ENCODE measurements at places on chromosomes 11 and 22.

GRCh38 chr11:128409476-128409875, 177.9 kb downstream of the ETS1 start:
- no peak overlapping the region for H3K4me3 ChIP-seq
- no peak for DNase-seq
- H3K36me3 ChIP-seq: no peaks in the 10 kb centered on the region

DNA sequence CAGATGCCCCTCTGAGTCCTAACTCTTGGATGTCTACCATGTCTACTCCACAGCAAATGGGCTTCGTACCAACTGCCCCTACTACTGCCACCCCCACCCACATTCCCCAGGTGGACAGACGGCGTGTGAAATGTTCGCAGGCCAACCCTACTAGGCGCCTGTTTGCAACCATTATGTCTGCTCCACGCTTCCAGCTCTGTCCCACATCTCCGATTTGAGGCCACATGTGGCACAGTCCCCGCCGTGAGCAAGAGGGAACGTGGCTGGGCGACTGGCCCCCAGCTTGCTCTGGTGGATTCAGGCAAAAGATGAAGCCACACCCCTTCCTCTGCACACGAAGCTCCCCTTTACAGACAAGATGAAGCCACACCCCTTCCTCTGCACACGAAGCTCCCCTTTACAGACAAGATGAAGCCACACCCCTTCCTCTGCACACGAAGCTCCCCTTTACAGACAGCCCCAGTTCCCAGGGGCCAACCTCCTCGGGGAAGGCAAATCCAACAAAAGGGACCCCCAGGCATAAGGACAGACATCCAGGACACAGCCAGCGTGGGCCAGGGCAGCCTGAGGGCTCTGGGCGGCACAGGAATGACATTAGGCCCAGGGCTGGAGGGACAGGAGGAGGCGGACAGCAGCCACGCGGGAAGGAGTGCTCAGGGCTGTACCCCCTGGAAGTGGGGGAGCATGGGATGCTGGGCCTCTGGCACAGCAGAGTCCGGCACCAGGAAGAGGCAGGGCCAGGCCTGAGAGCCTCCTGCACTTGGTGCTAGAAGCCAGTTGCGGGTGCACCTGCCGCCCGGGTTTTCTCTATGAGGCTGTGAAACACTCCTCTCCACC, 106.2 kb downstream of the SHANK2 start:
- H3K27ac ChIP-seq: no peak overlapping the region
- no peaks in the 10 kb centered on the region for H3K4me1 ChIP-seq
- H3K27me3 ChIP-seq: no peaks in the 10 kb centered on the region
- no peak for DNase-seq
- H3K36me3 ChIP-seq: no peaks in the 10 kb centered on the region
- no peak overlapping the region for H3K4me3 ChIP-seq

- H3K27me3 ChIP-seq: no peaks in the 10 kb centered on the region
- H3K36me3 ChIP-seq: no peaks in the 10 kb centered on the region
Observed at GRCh38 chr11:82398300-82398815, 335.3 kb downstream of the FAM181B start.

GRCh38 chr22:17264321-17265052, 45.3 kb upstream of the ADA2 start:
- H3K4me3 ChIP-seq: peak overlapping the region; percentile 8
- no peaks in the 10 kb centered on the region for H3K36me3 ChIP-seq
- no peak for DNase-seq
- no peaks in the 10 kb centered on the region for H3K27me3 ChIP-seq
- peak overlapping the region; percentile 58 for H3K27ac ChIP-seq

- no peak overlapping the region for H3K27ac ChIP-seq
- H3K27me3 ChIP-seq: no peaks in the 10 kb centered on the region
- no peaks in the 10 kb centered on the region for H3K4me1 ChIP-seq
- H3K4me3 ChIP-seq: no peak overlapping the region
- DNase-seq: no peak
- H3K36me3 ChIP-seq: no peaks in the 10 kb centered on the region
Observed at GRCh38 chr11:15944460-15944859, 411.9 kb downstream of the SOX6 start.

GRCh38 chr11:84909740-84910139, 717.4 kb downstream of the DLG2 start:
- H3K36me3 ChIP-seq: no peaks in the 10 kb centered on the region
- no peak for DNase-seq
- H3K27me3 ChIP-seq: no peaks in the 10 kb centered on the region
- H3K27ac ChIP-seq: no peak overlapping the region
- no peaks in the 10 kb centered on the region for H3K4me1 ChIP-seq

DNA sequence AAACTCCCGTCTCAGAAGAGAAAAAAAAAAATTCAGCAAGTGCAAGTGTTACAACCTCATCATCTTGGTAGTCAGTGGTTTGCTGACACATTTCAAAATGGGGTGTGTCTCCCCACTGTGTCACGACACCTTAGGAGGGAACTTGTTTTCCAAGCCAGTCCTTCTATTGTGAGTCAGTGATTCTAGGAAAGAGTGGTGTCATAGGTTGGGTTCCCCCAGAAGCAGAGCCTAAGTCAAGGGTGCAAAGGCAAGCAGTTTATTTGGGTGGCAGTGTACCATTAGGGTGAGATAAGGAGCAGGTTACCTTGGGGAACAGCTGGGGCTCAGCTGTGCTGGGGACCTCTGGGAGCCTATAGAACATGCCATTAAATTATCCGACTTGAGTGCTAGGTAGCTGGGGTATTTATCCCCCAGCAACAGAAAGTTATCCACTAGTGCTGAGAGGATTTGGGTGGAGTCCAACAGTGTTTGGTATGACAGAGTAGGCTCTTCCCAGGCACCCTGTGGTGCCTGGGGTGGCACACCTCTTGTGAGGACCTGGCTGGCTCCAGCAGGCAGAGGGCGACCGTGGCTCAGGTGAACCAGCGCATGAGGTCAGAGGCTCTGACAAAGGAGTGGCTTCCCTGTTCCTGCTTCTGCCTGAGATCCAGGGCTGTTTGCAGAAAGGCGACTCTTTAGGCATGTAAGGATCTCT, 41.7 kb downstream of the KIAA1671 start:
- H3K36me3 ChIP-seq: no peaks in the 10 kb centered on the region
- DNase-seq: no peak
- H3K4me3 ChIP-seq: no peak overlapping the region
- no peak overlapping the region for H3K27ac ChIP-seq
- peaks cover 34% of the 10 kb centered on the region for H3K4me1 ChIP-seq
- H3K27me3 ChIP-seq: no peaks in the 10 kb centered on the region

GRCh38 chr11:13692172-13692571, 23.7 kb downstream of the FAR1 start:
- DNase-seq: no peak
- H3K27me3 ChIP-seq: no peaks in the 10 kb centered on the region
- no peaks in the 10 kb centered on the region for H3K4me1 ChIP-seq
- no peak overlapping the region for H3K4me3 ChIP-seq
- no peak overlapping the region for H3K27ac ChIP-seq

DNA sequence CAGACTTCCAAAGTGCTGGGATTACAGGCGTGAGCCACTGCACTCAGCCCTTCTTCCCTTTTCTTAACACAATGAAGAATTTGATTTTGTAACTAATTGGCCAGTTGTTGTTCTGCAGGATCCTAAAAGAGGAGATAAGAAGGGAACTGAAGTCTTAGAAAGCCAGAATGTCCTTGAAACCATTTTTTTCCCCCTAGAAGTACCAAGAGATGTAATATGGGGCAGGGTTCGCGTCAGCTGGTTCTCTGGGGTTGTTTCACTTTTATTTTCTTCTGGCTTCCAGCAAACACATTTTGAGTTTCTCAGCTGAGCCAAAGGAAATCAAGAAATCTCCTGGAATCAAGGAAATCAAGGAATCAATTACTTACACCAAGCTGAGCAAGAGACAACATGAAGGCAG, 7.6 kb upstream of the NUCB2 start:
- no peak for DNase-seq
- peak overlapping the region; percentile 4 for H3K4me3 ChIP-seq
- no peaks in the 10 kb centered on the region for H3K36me3 ChIP-seq
- H3K4me1 ChIP-seq: no peaks in the 10 kb centered on the region
- no peak overlapping the region for H3K27ac ChIP-seq
- H3K27me3 ChIP-seq: no peaks in the 10 kb centered on the region

GRCh38 chr11:109036011-109036410, 371.1 kb downstream of the DDX10 start:
- H3K4me1 ChIP-seq: no peaks in the 10 kb centered on the region
- no peaks in the 10 kb centered on the region for H3K27me3 ChIP-seq
- no peak for DNase-seq
- no peak overlapping the region for H3K27ac ChIP-seq

DNA sequence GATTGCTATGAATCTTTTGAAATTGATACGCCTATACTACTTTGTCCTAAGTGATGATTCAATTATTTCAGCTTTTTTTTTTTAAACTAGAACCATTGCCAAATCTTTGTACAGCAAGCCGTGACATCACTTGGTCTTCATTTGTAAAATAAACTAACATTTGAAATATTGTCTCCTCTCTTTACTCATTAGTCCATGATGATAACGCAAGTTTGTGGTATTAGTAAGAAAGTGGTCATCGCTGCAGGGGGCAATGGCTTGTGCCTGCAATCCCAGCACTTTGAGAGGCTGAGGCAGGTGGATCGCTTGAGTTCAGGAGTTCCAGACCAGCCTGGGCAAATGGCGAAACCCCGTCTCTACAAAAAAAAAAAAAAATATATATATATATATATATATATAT, 12.9 kb upstream of the ARHGAP42 start:
- no peaks in the 10 kb centered on the region for H3K36me3 ChIP-seq
- no peak overlapping the region for H3K4me3 ChIP-seq
- DNase-seq: no peak
- H3K27me3 ChIP-seq: no peaks in the 10 kb centered on the region
- no peaks in the 10 kb centered on the region for H3K4me1 ChIP-seq
- no peak overlapping the region for H3K27ac ChIP-seq

DNA sequence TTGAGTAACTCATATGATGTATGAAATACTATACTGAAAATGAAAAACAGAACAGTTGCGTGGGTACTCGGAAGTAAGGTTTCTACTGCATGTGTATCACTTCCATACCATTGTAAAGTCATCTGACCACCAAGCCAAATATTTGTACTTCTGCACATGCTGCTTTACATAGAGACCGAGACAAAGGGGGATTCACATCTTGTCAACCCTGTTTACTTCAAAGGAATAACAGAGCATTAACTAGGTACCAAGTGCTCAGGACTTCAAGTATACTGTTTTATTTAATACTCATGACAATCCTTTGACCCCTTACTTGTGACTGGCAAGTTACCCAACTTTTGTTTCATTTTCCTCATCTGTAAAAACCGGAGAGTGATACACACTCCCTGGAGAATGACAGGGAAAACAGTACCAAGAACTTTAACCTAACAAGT, 9.9 kb downstream of the MAPK1 start:
- no peak overlapping the region for H3K4me3 ChIP-seq
- no peaks in the 10 kb centered on the region for H3K27me3 ChIP-seq
- no peak overlapping the region for H3K27ac ChIP-seq
- H3K36me3 ChIP-seq: no peaks in the 10 kb centered on the region
- no peak for DNase-seq

DNA sequence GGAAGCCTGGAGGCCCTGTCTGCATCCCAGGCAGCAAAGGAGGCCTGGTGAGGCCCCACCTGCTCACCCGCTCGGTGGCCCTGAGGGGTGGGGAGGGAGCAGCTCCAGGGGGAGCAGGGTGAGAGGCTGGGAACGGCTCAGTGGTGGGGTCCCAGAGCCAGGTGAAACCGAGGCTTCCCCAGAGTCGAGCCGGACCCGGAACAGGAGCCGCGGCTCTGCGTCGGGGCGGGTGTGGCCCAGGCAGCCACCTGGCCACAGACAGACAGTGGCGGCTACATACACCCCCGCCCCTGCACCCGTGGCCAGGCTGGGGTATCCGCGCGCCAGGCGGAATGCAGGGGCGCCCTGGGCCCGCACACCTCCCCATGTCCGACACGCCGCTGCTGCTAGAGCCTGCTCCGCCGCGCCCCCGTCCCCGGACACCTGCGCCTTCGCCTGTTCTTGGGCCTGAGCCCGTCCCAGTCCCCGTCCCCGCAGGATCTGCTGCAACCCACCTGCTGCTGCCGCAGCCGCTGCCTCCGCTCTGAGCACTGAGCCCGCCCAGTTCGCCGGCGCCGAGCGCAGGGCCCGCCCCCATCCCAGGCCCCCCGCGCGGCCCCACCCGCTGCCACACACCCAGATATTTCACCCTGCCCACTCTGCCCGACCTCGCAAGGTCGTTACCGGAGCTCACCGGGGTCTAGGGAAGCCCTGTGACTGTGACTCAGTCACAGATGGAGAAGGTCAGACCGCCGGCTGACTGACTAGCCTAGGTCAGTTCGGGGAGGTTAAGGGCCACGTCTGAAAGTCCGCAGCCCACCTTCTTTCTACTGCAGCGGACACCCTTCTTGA, at the start of gene SLC7A4:
Gene SLC7A4 (minus strand): TSS at position 525 of the 831 bp plus-strand sequence. CDS start 749 bp downstream, outside the sequence.
- no peaks in the 10 kb centered on the region for H3K36me3 ChIP-seq
- H3K27ac ChIP-seq: no peak within 1 kb of the TSS
- H3K4me1 ChIP-seq: peaks cover 13% of the 10 kb centered on the region

DNA sequence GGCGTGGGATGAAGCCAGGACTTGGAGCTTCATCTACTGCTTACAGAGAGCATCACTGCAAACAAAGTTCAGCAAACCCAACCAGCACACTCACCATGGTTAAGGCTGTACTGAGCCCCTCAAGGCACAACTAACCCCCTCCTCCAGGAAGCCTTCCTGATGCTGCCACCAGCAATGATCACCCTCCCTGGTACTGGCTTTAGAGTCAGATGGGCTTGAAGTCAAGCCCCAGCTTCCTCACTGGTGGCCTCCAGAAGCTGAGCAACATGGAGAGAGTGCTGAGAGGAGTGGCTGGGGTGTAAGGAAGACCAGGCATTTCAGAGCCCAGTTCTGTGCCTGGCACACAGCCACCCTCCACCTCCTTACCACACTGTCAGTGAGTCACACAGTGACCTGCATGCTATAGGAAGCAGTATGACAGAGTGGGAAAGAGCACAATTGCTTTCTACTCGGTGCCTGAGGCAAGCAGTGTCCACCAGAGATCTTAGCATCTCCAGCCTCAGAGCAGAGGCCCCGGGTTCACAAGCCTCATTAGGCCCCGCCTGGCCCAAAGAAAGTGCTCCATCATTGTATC, 24.7 kb upstream of the BAIAP2L2 start:
- DNase-seq: no peak
- no peak overlapping the region for H3K4me3 ChIP-seq
- no peaks in the 10 kb centered on the region for H3K4me1 ChIP-seq

GRCh38 chr22:46460857-46461256, 76.6 kb downstream of the CELSR1 start:
- H3K36me3 ChIP-seq: no peaks in the 10 kb centered on the region
- H3K27me3 ChIP-seq: no peaks in the 10 kb centered on the region
- DNase-seq: no peak
- no peak overlapping the region for H3K27ac ChIP-seq
- H3K4me1 ChIP-seq: peaks cover under 1% of the 10 kb centered on the region

GRCh38 chr11:2691991-2692875, 7.6 kb downstream of the KCNQ1OT1 start:
- H3K36me3 ChIP-seq: no peaks in the 10 kb centered on the region
- no peaks in the 10 kb centered on the region for H3K27me3 ChIP-seq
- DNase-seq: no peak
- peaks cover 41% of the 10 kb centered on the region for H3K4me1 ChIP-seq
- no peak overlapping the region for H3K4me3 ChIP-seq
- peak overlapping the region; percentile 40 for H3K27ac ChIP-seq

GRCh38 chr22:37098976-37099591, 10.4 kb downstream of the TMPRSS6 start:
- H3K27ac ChIP-seq: no peak overlapping the region
- no peak overlapping the region for H3K4me3 ChIP-seq
- peaks cover 31% of the 10 kb centered on the region for H3K27me3 ChIP-seq
- DNase-seq: no peak
- H3K4me1 ChIP-seq: peaks cover 5% of the 10 kb centered on the region

- no peak for DNase-seq
- H3K4me1 ChIP-seq: no peaks in the 10 kb centered on the region
- H3K27ac ChIP-seq: no peak overlapping the region
- no peaks in the 10 kb centered on the region for H3K27me3 ChIP-seq
- no peak overlapping the region for H3K4me3 ChIP-seq
Observed at GRCh38 chr11:29485641-29486040, 531.2 kb downstream of the KCNA4 start.
